Stimulated activated CD4-positive, alpha-beta T cell treated with anti-CD3 and anti-CD28 coated beads, Interleukin-12 subunit alpha, Interleukin-12 subunit beta, amount 100 ng/mL, for 4 hours (primary cell): ENCODE measurements at places on chromosomes 3 and 15.
A peak's percentile ranks its signal among the peaks of the same experiment; 100 is the strongest.

DNA sequence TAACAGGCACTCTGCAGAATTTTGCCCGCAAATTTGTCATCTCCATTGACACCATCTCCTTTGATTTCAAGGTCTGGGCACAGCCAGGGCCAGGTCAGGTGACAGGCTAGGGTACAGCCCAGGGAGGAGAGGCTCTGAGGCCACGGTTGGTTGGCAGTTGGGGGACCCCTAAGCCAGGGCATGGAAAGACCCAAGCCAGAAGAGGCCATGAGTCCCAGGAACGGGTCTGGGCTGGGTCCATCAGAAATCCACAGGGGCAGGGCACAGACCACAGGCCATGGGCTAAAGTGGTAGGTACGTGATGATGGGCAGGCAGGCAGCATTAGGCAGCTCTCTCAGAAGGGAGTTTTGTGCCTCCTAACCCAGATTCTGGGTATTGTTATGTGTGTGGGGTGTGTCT is 45.8 kb downstream of the SEMA3G start:
- no peak for DNase-seq

- DNase-seq: no peak
Observed at GRCh38 chr15:40911141-40911540, 16.9 kb downstream of the VPS18 start.

- DNase-seq: no peak
Observed at GRCh38 chr3:62525281-62525680, 151.9 kb upstream of the FEZF2 start.

GRCh38 chr3:156906275-156906674 is 80.1 kb downstream of the LEKR1 start:
- DNase-seq: no peak

GRCh38 chr3:128983293-128984069 is 10.4 kb downstream of the CFAP92 start:
- DNase-seq: no peak

- DNase-seq: no peak
Observed at GRCh38 chr15:68227643-68228142, 1.8 kb downstream of the CLN6 start.

- no peak for DNase-seq
Observed at GRCh38 chr3:49900491-49901153, 3.1 kb downstream of the MST1R start.

- DNase-seq: no peak
Observed at GRCh38 chr3:127307112-127307835, 19.4 kb upstream of the PRR20G start.

DNA sequence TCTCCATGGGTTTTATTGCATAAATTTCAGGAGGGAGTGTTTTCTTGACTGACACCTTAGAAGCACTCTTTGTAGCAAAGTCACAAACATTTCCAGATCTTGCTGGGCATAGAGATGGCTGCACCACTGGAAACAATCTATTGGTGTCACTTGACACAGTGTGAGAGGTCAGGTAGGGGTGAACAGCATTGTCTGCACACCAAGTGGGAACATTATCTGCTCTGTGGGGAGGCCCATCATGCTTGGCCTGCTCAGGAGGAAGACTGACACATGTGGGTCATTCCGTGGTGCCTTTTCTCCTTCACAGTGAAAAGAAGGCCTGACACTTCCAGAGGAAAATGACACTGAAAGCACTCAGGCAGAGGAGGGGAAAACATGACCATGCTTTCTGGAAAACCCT is 149.9 kb upstream of the GALNT15 start:
- no peak for DNase-seq

GRCh38 chr3:156620260-156620659 is 54.1 kb upstream of the TIPARP start:
- DNase-seq: no peak

- DNase-seq: peak; percentile 3
Observed at GRCh38 chr15:52730173-52730572, 51.0 kb upstream of the ATOSA start.

- DNase-seq: no peak
Observed at GRCh38 chr15:86744198-86744780, 664.6 kb downstream of the AGBL1 start.

DNA sequence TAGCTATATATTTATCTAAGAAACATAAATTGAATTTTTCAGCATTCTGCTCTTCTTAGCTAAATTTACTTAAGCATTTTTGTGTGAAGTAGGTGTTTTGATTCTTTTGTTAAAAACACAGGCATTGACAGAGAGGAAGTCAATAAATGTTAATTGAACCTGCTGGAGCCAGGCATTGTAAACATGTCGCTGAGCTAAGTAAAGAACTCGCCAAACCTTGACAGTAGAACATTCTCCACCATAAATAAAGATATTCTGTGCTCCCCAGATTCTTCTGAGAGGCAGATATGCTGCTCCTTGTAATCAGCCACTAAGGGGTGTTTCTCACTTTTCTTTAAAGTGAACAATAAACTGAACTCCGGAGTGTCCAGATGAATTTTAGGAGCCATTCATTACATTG is 38.4 kb downstream of the SYNM start:
- no peak for DNase-seq

GRCh38 chr3:114904633-114905032 is 242.5 kb downstream of the ZBTB20 start:
- DNase-seq: no peak

DNA sequence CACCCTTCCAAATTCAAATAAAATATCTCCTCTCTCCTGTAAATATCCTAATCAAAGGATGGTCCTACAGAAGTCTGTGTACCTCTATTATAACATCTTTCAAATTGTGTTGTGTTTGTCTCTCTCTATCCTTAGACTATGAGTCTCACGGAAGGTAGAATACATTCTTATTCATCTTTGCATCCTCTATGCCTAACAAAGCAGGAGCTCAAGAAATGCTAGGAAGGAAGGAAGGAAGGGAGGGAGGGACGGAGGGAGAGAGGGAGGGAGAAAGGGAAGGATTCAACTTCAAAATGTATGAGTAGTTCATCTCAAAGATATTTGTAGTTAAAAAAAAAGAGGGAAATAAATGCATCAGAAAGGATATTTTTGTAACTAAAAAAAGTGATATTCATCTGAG is 150.0 kb downstream of the RTP4 start:
- DNase-seq: no peak

DNA sequence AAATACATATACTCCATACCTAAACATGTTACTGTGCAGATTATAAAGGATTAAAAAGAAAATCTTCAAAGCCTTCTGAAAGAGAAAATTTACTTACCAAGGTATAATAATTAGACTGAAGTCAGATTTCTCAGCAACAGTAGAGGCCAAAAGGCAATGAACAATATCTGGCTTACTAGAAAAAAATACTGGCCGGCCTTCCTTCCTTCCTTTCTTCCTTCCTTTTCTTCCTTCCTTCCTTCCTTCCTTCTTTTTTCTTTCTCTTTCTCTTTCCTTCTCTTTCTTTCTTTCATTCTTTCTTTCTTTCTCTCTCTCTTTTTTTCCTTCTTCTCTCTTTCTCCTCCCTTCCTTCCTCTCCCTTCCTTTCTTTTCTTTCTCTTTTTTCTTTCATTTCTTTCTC is 209.6 kb downstream of the KCNH8 start:
- DNase-seq: no peak

GRCh38 chr3:139117883-139118760 is 73.4 kb upstream of the PRR23C start:
- DNase-seq: no peak

GRCh38 chr3:82796765-82797164 is 1035.3 kb upstream of the GBE1 start:
- no peak for DNase-seq

DNA sequence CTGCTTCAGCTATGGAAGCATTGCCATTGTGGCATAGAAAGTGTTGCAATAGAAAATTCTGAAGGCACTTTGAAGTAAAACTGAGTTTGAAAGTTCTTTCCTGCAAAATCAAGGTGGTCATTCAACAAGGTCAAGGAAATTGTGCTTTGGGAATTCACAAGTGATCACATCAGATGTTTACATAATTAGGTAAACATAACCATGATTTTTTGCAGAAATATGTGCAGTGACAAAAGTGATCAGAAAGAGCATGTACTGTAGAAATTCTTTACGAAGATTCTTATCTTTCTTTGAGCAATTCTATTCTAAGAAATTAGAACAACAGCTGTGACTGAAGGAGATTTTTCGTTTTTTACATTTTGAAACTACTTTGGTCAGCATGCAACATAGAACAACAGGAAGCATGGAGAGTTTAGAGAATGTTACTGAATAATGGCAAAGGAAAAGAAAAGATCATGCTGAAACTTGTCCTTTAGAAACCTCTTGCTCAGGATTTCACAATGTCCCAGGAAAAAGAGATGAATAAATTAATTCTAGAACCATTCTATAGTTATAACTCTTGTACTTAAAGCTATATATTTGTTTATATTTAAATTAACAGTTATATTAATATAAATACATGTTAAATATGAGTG is 643.4 kb upstream of the ARPP21 start:
- no peak for DNase-seq

- DNase-seq: no peak
Observed at GRCh38 chr3:73718326-73719110, 93.8 kb upstream of the PDZRN3 start.

- no peak for DNase-seq
Observed at GRCh38 chr3:197397838-197398237, 99.4 kb upstream of the DLG1 start.

- DNase-seq: no peak
Observed at GRCh38 chr3:112894258-112894657, 47.6 kb upstream of the CD200R1L start.

- no peak for DNase-seq
Observed at GRCh38 chr15:98400120-98400519, 248.2 kb upstream of the IGF1R start.

- no peak for DNase-seq
Observed at GRCh38 chr3:171776839-171777583, 33.3 kb downstream of the PLD1 start.

DNA sequence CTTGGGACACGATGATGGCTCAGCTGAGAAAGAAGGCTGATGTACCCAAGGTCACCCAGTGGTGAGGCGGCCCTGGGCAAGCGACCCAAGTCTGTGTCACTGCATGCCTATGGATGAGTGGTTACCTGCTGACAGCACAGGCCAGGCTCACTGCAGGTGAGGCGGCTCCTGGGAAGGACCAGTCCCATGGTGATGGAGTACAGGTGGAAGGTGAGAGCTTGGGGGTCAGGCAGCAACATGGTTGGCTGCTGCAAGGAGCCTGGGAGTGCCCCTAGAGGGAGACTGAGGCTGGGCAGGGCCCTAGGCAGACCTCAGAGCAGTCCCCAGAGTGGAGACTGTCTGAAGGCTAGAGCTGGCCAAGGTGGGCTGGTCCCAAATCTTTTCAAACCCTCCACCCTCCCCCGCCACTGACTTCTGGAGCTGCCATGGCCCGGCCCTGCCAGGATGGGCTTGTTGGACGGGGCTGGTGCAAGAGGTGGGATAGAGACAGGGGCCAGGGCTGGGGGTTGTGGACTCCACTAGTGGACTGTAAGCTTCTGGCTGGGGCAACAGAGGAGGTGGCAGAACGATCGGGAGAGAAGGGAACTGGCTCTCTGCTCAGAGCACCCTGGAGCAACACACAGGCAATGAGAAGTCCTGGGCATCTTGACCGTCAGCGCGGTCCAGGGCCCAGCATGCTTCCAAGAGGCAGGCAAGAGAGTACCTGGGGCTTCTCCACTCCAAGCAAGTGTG is 72.5 kb upstream of the SLC6A11 start:
- DNase-seq: no peak

DNA sequence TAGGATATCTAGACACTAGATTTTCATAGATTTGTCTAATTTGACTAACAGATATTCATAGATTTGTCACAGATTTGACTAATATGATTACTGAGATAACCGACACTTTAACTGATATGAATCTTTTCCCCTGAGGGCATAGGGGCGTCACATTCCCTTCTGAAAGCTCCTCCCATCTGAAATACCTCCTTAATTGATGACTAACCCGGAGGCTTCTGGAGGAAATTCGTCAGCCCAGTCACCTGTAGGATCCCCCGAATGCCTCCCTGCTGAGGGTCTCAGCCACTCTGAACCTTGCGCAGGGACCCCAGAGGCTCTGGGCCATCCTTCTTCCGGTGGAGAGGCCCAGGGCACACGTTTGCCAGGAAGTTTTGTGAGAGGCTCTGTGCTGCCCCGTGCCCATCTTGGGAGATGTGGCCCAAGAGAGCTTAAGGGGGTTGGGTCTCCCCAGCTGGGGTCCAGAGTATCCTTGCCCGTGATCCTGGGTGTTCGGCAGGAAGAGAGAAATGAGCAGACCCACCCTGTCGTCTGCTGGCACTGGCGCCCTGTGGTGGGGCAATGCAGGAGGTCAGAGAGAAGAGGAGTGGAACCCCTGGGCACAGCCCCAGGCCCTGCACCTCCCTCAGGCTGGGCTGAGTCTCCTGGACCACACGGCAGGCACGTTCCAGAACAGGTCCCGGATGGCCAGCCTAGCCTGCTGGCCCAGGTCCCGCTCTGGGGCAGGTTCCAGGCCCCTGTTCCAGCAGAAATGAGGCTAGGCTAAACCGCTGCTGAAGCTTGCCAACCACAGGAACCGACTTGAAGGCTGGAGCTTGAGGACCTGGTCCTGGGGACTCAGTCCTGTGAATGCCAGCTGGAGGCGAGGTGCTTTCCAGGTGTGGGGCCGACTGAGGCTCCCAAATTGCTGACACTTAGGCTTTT is 1.7 kb downstream of the PLA2G4D start:
- DNase-seq: no peak

DNA sequence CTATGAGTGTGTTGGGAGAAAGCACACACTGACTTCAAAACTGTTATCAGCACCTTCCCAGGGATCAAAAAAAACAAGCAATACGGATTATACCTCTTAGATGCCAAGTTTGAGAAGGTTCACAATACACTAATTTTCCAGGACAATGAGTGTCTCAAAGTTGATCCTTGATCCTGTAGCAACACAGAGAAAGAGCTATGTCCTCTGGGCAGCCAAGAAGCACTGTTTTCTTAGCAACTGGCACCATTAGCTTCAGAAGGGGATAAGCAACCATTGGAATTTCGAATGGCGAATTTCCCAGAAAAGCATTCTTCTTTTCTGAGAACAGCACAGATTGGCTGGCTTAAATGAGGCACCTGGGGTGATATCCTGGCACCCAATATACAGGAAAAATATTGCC is 270.3 kb upstream of the RORA start:
- DNase-seq: no peak

DNA sequence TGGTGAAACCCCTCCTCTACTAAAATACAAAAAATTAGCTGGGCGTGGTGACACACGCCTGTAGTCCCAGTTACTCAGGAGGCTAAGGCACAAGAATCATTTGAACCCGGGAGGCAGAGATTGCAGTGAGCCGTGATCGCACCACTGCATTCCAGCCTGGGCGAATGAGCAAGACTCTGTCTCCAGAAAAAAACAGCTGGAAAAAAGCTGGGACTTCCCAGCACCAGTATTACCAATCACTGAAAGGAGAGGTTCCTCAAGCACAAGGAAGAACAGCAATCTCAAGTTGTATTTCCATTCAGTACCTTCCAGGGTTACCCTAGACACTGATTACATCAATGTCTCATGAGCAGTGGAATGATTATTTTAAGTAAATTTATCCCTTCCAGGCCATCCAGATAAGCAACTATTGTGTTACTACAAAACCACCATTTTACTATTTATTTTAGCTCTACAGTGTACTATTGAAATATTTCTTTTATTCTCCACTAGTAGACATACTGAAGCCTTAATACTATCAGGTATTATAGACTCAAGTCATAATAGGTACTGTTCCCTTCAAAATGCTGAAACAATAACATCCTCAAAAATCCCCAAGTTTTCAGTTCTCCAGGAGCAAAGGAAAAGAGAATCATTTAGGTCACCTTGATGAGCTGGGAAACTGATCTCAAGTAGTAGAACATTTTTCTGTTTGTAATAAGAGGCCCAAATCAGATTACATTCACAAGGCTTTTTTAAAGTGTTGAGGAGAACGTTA is 54.8 kb upstream of the VGLL4 start:
- no peak for DNase-seq

- no peak for DNase-seq
Observed at GRCh38 chr3:56373386-56373785, 94.9 kb downstream of the ERC2 start.
